ENCODE measurements at places on chromosomes 12 and 14.

GRCh38 chr12:65949971-65950370 lies 125.7 kb downstream of the HMGA2 start:
- DNase-seq = no peak

DNA sequence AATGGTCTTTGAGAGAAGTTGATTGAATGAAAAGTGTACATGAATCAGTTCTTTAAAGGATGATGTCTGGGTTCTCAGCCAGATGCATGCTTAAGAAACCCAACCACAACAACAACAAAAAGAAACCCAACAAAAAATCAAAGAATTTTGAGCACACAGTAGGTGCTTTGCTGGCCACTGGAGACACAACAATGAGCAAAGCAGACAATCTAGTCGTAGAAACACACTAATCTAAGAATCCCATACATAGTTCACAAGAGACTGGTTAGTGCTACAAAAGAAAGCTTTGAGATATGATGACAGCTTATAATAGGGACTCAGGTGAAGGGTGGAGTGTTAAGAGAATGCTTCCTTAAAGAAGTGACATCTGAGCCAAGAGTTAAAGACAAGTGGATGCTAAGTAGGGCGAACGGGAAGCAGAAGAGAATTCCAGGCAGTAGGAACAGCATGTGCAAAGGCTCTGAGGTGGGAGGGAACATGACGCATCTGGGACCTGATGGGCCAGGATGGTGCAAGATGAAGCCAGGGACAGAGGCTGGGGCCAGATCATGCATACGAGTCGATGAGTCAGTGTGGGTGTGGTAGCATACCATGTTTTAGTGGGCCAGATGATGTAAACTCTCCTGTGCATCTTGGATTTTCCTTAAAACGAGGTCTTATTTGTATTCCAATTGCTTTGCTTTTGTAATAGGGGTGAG lies 4.6 kb upstream of the HIP1R start:
- no peak for DNase-seq

DNA sequence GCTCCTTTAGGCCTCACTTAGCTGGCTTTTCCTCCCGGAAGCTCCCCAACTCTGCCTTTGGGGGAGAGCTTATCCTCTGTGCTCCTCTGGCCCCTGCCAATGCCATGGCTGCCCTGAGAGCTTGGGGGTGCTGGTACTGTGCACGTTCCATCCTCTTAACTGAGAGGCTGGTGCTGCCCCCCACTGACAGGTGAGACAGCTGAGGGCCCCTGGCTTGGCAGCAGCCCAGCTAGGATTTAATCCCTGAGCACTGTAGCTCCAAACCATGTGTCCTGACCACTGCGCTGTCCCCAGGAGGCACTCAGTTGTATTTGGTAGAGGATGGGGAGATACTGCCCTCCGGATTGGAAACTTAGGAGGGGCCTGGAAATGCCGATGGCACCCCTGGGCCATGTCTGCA lies 46.1 kb downstream of the UBE3B start:
- no peak for DNase-seq

- DNase-seq = no peak
Observed at GRCh38 chr12:10086387-10086786, 12.4 kb downstream of the CLEC1A start.

GRCh38 chr12:112169966-112170365 lies 44.6 kb downstream of the TRAFD1 start:
- no peak for DNase-seq

Measured in stimulated activated CD4-positive, alpha-beta T cell treated with anti-CD3 and anti-CD28 coated beads, Interleukin-4, amount 100 ng/mL, for 4 hours (primary cell).